ENCODE measurements at places on chromosomes 11 and 22.

GRCh38 chr22:41573677-41574076 is 12.9 kb downstream of the CSDC2 start:
- no peak for DNase-seq

DNA sequence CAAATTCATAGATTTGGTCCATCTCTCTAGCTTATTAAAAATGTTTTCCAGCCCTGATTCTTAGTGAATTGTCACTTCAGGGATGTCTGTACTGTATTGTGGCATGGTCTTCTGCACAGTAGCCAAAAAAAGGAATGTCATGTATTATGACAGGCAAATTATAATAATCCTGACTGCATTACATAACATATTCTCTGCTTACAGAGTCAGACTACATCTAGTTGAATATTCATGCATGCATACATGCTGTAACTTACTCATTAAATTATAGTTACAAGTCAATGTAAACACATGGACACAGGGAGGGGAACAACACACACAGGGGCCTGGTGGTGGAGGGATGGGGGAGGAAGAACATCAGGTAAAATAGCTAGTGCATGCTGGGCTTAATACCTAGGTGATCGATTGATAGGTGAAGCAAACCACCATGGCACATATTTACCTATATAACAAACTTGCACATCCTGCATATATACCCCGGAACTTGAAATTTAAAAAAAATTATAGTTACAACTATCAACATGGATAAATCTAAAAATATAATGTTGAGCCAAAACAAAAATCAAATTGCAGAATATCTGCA is 31.5 kb upstream of the SMCO4 start:
- no peak for DNase-seq

DNA sequence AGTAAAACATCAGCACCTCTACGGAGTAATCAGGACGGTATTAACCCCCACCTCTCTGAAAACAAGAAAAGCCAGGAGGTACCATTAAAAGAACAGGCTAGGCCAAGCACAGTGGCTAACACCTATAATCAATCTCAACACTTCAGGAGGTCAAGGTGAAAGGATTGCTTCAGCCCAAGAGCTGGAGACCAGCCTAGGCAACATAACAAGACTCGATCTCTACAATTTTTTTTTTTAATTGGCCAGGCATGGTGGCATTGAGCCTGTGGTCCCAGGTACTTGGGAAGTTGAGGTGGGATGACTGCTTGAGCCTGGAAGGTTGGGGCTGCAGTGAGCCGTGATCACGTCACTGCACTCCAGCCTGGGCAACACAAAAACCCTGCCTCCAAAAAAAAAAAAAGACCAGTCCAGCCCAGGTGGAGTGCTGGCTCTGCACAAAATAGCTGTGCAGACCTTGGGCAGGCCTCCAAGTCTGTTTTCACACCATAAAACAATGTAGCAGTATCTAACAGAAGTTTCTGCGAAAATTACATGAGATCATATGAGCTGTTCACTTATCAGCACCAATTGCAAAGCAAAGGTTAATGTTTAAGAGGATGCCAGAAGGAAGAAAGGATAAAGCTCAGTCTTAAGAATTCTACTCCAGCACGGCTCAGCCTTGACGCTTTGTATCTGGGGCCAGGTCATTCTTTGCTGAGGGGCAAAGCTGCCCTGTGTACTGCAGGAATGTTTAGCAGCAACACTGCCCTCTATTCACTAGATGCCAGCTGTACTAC is 14.8 kb downstream of the CHKA start:
- DNase-seq = no peak

- no peak for DNase-seq
Measured at GRCh38 chr11:70742553-70743291, 344.4 kb downstream of the CTTN start.

Measured in choroid plexus epithelial cell (primary cell).